ENCODE measurements at places on chromosomes 13 and 19.

DNA sequence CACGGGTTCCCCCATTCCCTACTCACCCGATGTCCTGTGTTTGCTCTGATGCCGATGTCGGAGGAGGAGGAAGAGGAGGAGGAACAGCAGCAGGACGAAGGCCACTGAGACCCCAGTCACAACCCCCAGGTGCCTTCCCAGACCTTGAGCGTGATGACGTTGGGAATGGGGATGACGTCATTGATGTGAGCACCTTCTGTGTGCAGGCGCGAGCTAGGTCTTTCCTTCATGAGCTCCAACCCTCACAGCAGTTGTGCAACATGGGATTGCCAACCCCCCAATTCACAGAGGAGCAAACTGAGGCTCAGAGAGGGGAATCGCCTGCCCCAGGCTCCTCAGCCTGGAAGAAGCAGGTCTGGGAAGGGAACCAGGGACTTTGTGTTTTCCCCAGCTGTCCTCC, 4.2 kb downstream of the LILRB5 start:
- no peak for DNase-seq

DNA sequence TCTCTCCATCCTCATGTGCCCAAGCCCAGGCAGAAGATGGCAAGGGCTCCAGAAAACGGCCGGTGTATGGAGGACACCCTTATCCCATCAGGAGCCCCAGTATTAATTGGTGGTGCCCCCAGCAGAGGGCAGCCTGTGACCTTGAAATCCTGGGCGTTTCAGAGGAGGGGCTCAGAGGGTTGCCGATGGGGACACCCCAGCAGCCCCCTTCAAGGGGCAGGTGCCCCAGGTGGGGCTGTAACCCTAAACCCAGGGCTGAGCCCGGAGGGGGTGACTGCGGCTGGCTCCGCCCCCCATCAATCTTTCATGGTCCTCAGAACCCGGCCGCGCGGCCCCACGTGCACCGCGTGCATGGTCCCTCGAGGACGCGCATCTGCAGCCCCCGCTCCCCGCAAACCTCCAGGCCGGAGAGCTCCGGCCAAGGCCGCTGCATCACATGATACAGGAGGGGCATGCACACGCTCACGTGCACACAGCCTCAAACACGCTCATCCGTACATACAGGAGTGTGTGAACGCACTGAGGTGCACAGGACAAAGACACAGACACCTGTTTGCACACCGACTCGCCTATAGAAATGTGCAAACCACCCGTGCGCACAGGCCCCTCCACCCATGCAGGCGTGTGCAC, 949 bp downstream of the RAB3A start:
- no peak for DNase-seq

DNA sequence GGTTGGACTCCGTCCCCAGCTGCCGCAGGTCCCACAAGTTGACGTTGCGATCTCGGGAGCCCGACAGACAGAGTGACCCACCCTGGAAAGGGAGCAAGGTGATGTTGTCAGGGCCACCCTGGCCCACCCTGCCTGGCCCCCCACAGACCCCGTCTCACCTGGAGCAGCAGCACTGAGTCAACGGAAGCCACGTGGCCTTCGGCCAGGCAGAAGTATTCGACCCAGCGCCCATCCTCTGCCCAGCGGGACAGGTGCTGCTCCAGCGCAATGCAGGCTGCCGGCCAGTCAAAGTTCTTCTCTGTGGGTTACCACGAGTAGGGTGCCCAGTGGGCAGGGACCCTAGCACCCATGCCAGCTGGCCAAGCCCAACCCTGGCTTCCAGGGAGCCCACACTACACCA, 1.8 kb downstream of the FBXW9 start:
- no peak for DNase-seq

GRCh38 chr19:46944123-46944748, 75.4 kb upstream of the NPAS1 start:
- no peak for DNase-seq

- DNase-seq: no peak
Observed at GRCh38 chr13:40547591-40548315, 118.7 kb downstream of the FOXO1 start.

DNA sequence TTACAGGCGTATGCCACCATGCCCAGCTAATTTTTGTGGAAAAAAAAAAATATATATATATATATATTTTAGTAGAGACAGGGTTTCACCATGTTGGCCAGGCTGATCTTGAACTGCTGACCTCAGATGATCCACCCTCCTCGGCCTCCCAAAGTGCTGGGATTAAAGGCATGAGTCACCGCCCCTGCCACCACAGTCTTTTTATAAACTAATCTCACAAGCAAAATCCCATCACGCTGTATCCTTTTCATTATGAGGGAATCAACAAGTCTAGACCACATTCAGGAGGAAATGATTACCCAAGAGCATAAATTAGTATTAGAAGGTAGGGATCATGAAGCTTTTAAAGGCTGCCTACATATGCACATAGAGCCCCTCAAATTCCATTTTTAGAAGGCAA, 210.6 kb upstream of the NBEA start:
- DNase-seq: no peak

DNA sequence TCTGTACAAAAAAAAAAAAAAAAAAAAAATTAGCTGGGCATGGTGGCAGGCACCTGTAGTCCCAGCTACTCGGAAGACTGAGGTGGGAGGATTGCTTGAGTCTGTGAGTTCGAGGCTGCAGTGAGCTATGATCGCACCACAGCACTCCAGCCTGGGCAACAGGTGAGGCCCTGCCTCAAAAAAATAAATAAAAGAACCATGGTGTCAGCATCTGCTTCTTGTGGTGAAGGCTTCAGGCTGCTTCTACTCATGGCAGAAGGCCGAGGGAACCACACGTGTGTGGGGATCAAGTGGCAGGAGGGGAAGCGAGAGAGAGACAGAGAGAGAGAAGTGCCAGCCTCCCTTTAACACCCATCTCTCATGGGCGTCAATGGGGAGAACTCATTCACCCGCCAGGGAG, 13.5 kb downstream of the BCL3 start:
- no peak for DNase-seq

DNA sequence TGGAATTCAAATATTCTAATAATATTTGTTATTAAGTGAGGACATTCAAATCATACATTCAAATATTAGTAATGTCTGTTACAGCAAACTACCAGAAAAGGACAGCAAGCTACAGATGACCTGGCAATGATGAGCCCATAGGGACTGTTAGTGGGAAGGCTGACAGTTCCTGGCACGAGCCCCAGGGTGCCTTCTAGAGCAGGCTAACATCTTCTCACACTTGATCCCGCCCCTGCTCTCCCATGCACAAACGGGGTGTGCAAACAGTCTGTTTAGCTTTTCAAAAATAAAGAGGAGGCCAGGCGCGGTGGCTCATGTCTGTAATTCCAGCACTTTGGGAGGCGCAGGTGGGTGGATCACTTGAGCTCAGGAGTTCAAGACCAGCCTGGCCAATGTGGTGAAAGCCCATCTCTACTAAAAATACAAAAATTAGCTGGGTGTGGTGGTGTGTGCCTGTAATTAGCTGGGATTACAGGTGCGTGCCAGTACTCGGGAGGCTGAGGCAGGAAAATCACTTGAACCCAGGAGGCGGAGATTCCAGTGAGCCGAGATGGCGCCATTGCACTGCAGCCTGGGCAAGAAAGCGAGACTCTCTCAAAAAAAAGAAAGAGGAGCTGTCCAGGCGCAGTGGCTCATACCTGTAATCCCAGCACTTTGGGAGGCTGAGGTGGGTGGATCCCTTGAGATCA, 9.6 kb upstream of the GARRE1 start:
- no peak for DNase-seq

GRCh38 chr19:18700501-18701249, 17.2 kb downstream of the CRTC1 start:
- DNase-seq: no peak

DNA sequence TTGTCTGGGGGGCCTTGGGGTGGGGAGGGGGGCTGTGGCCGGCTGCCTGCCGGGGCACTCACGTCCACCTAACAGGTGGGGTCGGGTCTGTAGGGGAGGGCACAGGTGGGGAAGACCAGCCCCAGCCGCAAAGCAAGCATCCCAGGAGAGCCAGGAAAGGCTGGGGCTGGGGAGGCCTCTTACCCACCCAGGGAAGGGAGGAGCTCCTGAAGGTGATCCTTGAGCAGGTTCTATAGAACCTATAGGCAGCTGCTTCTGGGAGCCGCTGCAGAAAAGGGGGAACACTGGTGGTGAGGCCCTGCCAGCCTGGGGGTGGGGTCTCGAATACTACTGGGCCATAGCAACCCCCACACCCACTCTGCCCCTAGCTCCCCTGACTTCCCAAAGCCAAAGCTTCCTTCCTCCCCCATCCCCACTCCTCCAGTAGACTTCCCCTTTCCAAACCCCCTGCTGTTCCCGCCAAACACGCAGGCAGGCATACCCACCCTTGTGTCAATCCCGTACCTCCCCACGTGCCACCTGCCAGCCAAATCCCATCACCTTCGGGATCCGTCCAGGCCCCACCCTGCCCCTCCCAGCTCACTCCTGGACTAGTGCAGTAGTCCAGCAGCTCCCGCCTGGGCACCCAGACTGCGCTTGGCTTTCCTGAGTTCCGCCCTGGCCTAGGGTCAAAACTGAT, 5.6 kb downstream of the KLF16 start:
- DNase-seq: no peak

All from fibroblast of skin of left biceps (primary cell).